ENCODE measurements at places on chromosomes 4 and X.

DNA sequence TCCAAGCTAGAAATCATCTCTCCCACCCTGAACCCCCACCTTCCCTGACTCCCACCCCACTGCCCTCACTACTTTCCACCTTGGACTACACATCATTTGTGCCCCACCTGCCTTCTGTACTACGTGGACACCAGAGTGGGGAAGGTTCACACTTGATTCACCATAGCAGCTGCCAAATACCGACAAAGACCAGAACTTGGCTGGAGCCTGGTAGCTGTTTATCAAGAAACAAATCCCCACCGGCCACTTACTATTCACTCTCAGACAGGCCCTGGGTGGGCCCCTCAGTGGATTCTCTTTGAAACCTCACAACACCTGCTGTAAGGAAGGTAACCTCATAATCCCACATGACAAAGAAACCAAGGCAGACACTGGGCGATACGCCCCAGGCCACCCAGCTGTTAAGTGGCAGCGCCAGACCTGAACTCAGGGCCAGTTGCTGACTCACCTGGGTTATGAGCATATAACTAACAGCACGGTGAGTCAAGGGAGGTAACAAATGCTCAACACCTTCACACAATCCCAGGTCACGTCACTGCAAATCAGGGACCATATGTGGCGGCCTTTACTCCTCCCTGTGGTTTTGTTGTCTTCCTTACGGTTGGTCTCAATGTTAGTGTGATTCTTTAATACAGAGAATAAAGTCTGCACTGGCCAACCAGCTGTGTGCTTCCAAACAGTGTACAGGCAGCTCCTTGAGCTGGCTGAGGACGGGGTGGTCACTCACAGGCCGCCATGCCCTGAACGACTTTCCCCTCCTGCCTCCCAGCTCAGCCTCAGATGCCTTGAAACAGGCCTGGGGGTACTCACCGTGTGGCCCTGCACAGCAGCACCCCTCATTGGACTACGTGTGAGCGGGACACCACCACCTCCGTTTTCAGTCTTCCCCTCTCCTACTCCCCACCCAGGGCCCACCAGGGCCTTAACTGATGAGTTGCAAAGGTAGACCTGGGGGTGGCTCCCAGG is 7.5 kb downstream of the WDR1 start:
- no peak for DNase-seq

DNA sequence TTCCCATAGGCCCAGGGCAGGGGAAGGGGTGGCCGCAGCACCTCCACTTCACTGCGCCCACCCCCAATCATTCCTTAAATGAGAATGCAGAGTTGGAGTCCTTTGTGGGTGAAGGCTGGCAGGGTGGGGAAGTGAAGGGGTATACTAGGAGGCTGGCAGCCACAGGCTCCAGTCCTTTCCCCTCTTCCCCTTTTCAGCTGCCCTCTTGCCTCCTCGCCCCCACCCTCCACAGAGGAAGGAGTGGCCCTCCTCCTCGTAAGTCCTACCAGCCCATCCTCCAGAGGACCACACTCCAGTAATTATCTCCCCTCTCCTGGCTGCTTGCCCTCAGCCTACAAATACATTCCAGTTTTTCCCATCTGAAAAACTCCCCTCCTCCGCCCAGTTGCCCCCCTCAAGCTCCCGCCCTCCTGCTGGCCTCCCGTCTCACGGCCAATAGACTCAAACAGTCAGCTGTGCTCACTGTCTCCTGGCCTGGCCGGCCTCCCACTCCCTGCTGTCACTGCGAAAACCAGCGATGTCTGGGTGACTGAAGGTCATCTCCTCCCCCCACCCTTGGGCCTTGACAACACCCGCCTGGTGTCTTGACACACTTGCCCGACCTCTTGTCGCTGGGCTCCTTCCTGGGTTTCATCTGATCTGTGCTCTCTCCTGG is 38.8 kb downstream of the EFNB1 start:
- DNase-seq, result no peak

DNA sequence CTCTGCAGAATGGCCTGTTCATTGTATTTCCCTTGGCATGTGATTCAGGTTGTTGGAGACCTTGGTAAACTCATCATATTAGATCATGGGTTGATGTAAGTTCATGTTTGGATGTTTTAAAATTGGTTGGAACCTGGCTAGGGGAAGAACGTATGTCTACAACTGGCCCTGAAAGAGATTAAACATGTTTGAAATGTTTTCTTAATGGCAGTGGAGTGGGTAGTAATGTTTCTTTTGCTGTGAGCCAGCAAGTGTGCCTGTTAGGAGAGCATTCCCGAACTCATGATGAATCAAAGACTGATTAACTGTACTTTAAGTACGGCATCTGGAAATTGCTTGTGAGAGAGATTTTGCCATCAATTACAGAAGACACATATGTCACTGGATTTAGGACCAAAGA is 44.5 kb upstream of the SLC4A4 start:
- DNase-seq, result no peak

GRCh38 chrX:110286106-110286505 is 31.8 kb downstream of the AMMECR1 start:
- DNase-seq, result peak; percentile 57

DNA sequence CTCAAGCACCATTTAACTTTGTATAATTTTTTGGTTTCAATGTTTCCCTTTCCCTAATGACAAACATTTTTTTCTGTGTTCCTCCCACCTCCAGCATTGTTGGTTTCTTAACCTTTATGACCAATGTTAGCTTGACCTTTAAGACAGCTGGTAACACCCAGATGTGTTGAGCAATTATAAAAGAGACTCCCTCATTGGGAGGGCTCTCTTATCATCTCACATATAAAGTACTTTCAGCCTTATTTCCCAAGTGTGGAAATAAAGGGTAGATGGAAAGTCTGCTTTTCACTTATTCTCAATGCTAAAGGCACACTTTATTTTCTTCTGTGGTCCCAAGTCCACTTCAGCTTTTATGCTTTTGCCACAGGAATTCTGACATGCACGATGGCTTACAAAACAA is 1420.4 kb downstream of the RAPGEF2 start:
- DNase-seq, result no peak

DNA sequence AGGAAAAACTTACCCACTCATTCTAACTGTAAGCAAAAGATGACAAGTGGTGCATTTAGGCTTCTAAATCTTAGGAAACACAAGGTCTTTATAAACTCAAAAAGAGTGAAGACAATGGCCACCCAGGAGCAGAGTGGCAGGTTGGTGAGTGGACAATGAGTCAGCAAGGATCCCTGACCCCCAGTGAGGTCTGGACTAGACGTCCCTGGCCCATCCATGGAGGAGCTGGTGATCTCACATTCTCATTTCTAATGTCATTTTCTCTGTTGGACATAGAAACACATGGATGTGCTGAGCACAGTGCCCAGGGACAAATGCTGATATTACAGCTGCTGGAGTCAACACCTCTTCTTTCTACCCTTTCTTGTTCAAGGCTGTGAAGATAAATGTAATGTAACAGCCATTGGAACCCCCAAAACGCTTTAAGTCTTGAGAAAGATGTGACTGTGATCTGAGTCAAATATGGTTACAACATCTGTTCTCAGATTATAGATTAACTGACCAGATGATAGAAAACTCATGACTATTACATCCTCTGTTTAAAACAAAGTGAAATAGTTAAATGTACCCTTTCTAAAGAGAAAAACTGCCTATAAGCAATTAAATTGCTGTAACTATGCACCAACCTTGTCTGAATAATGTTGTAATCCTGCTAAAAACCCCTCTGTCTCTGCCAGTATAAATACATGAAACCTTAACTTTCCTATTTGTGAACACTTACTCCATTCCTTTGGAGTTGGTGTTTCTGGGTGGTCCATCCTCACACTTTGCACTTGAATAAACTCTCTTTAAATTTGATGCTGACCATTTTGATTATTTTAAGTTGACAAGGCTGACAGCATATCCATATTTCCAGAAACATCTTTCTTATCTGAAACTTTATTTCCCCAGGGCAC is 92.7 kb downstream of the USP46 start:
- DNase-seq, result no peak

DNA sequence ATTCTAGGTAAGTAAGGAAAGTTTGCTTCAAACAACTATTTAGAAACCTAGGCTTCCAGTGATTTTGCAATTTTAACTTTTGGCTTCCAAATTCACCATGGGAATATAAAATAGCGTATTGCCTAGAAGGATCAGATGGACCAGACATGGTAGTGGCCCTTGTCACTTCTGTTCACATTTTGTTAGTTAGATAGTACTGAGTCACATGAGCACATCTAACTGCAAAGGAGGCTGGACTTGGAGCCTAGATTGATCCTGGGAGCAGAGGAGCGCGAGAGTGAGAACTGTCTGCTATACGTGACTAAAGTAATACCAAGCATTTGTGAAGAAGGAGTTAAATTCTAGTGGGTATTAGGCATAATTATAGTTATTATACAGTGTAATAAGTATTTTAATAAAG is 102.4 kb downstream of the ARHGAP24 start:
- no peak for DNase-seq

DNA sequence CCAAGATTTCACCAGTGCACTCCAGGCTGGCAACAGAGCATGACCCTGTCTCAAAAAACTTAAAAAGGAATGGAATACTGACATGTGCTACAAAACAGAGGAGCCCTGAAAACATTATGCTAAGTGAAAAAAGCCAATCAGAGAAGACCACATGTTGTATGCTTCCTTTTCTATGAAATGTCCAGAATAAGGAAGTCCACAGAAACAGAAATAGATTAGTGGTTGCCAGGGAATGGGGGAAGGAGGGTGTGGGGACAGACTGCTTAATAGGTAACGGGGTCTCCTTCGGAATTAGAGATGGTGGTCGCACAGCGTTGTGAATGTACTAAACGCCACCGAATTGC is 30.1 kb upstream of the KIAA0232 start:
- DNase-seq, result no peak

DNA sequence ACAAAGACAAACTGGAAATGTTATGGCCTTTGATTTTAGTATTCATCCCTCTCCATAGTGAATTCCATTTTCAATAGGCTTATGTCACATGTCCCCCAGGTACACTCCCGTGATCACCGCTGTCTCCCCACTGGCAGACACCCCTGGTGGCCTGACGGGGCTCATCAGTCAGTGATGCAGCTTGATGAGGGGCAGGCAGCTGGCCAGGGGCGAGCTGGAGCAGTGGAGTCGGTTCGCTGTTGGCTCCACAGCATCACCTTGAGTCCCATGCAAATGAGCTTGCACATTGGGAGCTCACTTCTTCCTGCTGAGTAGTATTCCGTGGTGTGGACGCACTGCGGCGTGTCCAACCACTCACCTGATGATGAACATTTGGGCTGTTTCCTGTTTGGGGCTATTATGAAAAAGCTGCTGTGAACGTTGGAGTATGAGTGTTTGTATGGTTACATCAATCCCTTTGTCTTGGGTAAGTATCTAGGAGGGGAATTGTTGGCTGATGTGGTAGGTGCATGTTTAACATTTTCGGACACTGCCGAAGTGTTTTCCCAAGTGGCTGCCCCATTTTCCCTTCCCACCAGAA is 5.2 kb downstream of the TREX2 start:
- no peak for DNase-seq

GRCh38 chrX:39969819-39970504 is 127.8 kb downstream of the BCOR start:
- no peak for DNase-seq

- no peak for DNase-seq
These were observed 86.6 kb downstream of the STK32B start for GRCh38 chr4:5137927-5138326.

DNA sequence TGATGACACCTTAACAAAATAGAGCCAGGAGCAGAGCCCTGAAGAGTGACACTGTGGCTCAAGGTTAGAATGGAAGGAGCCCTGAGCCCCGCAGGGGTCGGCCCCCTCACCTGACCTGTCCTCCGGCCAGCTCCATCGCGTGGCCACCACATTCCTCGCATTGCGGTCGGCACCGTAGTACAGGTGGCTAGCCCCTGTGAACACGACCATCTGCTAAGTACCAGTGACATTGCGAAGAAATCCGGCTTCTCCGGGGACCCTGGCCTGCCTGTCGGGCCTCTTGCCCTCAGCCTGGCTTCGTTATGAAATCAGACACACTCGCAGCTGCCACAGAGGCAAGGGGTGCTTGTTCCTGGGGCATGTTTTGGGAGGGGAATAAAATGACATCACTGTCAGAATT is 179.0 kb downstream of the AFAP1 start:
- no peak for DNase-seq

DNA sequence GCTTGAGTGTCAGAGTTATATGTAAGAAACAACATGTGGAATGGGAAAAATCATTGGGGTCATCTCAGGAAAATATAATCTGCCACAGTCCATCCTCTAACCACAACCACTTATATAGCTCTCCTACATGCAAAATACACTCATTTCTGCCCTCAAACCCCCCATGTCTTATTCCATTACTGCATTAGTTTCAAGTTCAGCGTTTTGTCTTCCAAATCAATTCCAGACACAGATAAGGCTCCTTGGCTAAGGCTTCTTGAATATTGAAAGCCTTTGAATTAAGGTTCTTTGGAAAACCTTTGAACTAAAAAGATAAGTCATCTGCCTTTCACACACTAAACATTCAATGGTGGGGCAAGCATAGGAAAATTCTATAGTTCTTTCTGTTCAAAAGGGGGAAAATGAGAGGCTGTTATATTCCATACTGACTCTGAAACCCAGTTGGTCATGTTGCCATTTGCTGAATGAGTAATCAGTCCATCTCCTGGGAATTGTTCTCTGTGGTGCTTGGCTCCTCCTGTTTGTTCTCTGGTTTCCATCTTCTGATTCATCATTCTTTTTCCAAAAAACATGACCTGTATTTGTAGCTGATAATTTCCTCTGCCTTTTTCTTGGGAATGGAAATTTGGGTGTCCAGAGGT is 218.7 kb downstream of the BMPR1B start:
- DNase-seq, result peak; percentile 83

DNA sequence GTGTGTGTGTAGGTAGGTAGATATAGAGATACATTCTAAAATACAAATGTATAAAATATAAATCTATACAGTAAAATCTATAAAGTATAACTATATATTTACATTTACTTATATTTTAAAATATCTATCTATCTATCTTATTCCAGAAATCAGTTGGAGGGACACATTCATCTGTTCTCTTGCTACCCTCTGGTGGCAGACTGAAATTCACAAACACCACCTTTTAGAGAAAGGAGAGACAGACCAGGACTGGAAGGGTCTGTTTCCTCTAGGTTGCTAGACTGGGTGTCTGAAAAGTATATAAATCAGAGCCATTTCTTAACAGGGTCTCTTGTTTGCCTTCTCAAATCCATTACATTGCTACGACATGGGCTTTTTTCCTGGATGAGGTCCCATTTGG is 343.0 kb downstream of the OPHN1 start:
- DNase-seq, result no peak

GRCh38 chr4:77699731-77700210 is 94.2 kb downstream of the CXCL13 start:
- DNase-seq, result peak; percentile 79
